ENCODE measurements at places on chromosomes 12 and 14.

DNA sequence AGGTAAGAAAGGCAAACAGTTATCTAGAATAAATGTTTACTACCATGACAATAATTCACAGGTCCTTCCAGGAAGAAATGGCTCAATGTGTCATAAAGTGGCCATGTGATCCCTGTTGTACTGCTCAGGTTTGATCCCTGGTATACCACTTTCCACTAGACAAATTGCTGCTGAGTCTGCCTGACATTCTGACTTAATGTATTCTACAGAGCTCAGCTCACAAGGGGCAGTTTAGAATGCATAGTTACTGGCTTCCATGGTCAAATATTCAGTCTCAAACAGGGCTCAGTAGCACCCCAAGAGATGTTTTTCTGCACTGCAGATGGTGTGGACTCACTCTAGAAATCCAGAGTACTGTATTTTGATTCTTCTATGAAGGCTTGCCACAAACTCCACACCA is 21.8 kb downstream of the TSHR start:
- no peak for DNase-seq

GRCh38 chr12:106235770-106236169 is 12.1 kb downstream of the CKAP4 start:
- DNase-seq, result no peak

- no peak for DNase-seq
These were observed 8.9 kb downstream of the SLC7A8 start for GRCh38 chr14:23174296-23175184.

GRCh38 chr12:130978785-130979184 is 25.1 kb downstream of the ADGRD1 start:
- no peak for DNase-seq

GRCh38 chr12:64124511-64125197 is 97.4 kb downstream of the KICS2 start:
- DNase-seq, result peak; percentile 63

DNA sequence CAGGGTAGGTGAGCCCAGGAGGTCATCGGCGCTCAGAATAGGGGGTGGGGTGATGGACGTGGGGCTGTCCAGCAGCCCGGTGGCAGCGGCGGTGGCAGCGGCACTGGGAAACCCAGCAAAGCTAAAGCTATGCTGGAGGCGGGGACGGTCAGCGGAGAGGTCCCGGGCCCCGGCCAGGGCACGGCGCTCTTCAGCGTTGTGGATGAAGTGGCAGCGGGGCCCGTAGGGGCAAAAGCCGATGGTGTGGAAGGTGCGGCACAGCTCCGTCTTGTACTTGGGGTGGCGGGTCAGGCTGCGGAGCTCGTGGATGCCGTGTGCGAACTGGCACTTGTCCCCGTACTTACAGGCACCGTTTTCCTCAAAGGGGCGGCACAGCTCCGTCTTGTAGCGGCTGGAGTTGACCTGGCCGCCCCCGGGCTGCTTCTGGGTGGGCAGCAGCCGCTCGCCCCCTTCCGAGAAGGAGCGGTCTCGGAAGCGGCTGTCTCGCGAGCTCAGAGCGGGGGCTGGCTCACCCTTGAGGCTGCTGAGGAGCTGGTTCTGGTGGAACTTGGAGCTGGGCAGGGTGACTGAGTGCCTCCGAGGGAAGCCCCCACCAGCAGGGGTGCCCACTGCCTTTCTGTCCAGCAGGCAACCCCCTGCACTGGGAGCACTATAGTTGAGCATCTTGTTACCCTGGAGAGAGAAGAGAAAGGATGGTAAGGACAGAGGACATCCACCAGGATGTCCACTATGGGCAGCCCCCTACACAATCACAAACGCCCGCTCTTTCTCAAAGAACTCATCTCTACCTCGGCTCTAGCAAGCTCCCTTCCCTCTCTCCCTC is 2.8 kb downstream of the ZFP36L1 start:
- no peak for DNase-seq

DNA sequence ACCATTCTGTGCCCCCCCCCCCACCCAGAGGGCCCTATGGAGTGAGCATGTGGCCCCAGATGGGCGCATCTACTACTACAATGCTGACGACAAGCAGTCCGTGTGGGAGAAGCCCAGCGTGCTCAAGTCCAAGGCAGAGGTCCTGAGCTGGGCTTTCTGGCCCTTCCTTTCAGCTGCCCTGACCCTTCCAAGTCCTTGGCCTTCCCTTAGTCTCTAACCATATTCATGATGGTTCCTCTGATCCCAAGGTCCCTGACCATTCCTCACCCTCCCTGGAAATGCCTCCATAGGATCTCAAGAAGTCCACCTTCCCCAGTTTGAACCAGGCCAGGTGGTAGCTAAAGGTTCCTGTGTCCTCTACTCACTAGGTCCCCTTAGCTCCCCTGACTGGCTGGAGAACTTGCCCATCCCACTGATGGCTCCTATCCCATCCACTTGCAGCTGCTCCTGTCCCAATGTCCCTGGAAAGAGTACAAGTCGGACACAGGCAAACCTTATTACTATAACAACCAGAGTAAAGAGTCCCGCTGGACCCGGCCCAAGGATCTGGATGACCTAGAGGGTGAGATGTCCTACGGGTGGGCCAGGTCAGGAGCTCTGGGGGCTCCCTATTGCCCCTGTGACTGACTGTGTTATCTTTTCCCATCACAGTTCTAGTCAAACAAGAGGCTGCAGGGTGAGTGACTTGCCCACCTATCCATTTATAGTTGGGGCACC is 9.8 kb downstream of the PRPF40B start:
- DNase-seq, result no peak

GRCh38 chr12:50224026-50224692 is 57.0 kb upstream of the CERS5 start:
- no peak for DNase-seq

DNA sequence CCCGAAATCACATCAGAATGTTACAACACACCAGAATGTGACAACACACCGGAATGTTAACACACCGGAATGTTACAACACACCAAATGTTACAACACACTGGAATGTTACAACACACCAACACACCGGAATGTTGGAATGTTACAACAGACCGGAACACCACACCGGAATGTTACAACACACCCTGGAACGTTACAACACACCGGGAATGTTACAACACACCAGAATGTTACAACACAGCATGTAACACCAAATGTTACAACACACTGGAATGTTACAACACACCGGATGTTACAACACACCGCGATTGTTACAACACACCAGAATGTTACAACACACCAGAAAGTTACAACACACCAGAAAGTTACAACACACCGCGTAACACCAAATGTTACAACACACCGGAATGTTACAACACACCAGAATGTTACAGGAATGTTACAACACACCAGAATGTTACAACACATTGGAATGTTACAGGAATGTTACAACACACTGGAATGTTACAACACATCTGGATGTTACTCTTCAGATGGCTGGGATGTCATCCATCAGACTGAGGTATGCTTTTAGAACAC is 21.1 kb downstream of the CHFR start:
- no peak for DNase-seq

GRCh38 chr12:76558684-76559399 is 729 bp downstream of the OSBPL8 start:
- DNase-seq, result peak; percentile 19

GRCh38 chr12:61044766-61045165 is 1215.4 kb upstream of the USP15 start:
- DNase-seq, result no peak

DNA sequence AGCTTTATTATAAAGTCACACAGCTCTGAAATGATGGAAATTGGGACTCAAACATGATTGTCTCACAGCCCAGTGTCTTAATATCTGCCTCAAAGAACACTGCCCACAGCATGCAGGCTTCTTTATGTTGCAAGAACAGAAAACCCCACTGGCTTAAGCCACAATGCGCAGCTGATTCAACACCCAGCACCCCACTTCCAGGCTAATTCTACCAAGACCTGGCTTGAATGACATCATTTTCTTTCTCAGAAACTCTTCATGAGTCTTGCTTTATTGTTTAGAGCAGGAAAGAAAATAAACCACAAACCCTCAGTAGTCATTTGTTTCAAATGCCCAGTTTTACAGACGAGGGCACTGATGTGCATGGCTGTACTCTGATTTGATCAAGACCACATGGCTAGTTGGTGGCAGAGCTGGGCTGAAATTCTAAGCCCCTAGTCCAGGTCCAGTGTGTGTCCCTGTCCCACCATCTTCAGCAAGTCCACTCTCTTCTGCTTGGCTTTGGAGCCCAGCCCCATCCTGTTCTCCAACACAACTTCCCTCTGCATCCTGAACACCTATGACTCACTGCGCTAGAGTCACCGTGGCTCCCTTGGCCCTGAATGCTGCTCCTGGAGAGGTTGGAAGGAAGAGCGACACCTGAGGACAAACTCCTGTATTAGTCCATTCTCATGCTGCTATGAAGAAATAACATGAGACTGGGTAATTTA is 50.3 kb upstream of the SRSF5 start:
- no peak for DNase-seq

Data from NCI-H748 treated with DMSO at 0.1 percent for 48 hours (cell line).